ENCODE measurements at places on chromosomes 4 and X.

DNA sequence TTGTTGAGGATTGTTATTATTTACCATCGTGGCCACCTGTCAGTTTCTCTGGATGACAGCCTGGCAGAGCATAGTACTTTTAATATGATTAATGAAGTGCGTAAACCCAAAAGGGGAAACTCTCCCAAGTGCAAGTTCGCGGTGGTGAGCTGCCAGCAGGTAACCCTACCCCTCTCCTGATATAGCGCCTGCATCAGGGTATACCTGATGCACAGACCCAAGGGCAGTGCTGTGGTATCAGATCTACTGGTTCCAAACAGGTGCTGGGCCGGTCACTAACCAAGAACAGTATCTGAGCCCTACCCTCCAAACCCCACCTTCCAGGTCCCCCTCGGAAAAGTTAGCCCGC lies 1.6 kb downstream of the RNF150 start:
- no peak for DNase-seq

DNA sequence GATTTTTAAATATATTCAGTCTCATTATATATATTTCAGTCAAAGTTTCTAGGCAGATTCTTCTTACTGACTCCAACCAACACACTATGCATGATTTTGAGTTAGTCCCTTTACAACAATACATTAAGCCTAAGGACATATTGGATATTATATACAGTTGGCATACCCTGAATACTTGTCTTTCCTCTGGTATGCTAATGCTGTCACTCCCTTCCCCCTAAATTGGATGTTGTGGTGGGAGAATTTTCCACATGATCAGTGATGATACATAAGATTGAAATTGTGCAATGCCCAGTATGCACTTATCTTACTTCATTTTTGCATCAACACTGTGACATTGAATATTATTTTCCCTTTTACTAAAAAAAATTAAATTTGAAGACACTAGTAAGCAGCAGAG lies 935.2 kb downstream of the PCDH7 start:
- no peak for DNase-seq

DNA sequence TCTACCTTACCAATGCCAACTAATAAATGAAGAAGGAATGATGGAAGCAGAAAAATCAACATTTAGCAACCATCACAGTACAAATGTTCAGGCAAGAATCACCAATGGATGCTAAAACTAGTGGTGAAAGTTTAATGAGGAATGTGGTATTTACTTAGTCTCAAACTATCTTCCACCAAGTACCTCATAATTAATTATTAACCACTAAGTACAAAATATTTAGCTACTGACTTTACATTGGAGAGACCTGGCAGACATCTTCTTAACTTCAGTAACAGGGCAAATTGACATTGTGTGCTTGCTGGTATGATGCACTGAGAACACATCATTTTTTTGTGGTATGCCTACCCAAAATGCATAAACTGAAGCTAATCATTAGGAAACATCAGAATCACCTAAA lies 82.4 kb downstream of the DLG3 start:
- DNase-seq: no peak

GRCh38 chr4:76744241-76744921 lies 153.6 kb downstream of the SOWAHB start:
- DNase-seq: no peak

GRCh38 chrX:71671043-71671780 lies 3.9 kb downstream of the LOC101059915 start:
- DNase-seq: no peak

GRCh38 chrX:19956923-19957322 lies 33.9 kb downstream of the BCLAF3 start:
- no peak for DNase-seq

DNA sequence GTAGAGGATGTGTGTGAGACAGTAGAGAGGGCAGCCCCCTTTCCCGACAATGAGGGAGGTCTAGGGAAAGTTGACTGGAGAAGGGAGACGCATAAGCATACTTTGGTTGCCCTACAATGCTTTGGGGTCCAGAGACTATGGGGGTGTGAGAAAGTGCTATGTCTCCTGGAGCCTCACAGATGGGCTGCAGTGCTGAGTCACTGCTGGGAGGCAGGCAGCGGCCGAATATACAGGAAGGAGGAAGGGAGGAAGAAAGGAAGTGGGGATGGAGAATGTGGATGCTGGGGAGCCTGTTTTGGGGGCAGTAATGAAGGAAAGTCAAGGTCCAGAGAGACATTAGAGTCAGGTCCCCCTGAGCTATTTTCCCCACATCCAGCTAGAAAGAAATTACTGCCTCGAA lies 12.7 kb downstream of the DRP2 start:
- DNase-seq: peak; percentile 6

- peak; percentile 57 for DNase-seq
Observed at GRCh38 chr4:73729534-73730165, 10.7 kb upstream of the CXCL8 start.

DNA sequence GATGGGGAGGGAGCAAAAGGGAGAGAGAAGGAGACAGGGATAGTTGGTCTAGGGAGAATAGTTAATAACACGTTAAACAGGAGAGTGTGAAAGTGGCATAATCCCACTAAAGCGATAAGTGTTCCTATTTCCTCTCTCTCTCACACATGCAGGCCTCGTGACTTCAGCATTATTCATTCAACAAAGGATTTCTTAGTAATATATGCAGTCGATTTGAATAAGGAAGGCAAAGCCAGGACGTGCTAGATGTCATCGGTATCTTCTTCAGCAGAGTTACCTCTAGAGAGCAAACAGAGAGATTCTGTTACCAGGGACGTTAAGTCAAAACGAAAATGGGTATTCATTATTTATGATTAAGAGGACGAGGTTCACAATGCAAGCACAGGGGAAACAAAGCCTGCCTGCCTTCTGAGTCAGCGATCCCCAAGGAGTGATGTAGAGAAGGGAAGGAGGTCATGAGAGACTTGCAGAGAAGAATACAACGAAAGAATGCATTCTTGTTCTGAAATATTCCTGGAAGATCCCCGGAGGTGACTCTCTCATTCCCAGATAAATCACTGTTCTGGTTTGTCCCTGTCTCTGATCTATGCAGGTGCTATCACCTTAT lies 1048.4 kb downstream of the NLGN4X start:
- no peak for DNase-seq

- DNase-seq: no peak
Observed at GRCh38 chr4:90606781-90607180, 479.6 kb downstream of the CCSER1 start.

GRCh38 chr4:68895561-68896198 lies 55.9 kb downstream of the UGT2A3 start:
- no peak for DNase-seq

GRCh38 chrX:8636497-8636896 lies 95.4 kb downstream of the ANOS1 start:
- no peak for DNase-seq

GRCh38 chr4:4869731-4870571 lies 10.5 kb downstream of the MSX1 start:
- no peak for DNase-seq

DNA sequence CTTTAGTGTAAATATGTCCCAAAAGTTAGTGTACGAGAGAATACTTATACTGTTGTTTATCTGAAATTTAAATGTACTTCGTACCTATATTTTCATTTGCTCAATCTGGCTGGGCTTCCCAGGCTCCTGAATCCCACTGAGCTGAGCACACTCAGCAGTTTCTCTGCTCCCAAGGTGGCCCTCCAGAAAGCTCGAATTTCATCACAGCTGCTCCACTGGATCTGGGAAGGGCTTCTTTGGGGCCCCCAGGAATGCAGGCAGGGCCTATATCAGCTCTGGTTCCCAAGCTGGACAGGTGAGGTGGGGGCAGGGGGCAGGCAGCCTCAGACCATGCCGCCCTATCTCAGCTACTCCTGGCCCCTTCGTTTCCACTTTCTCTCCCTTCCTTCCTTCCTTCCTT lies 1.5 kb upstream of the FATE1 start:
- no peak for DNase-seq

GRCh38 chr4:139957986-139958738 lies 195.8 kb downstream of the MAML3 start:
- DNase-seq: no peak

DNA sequence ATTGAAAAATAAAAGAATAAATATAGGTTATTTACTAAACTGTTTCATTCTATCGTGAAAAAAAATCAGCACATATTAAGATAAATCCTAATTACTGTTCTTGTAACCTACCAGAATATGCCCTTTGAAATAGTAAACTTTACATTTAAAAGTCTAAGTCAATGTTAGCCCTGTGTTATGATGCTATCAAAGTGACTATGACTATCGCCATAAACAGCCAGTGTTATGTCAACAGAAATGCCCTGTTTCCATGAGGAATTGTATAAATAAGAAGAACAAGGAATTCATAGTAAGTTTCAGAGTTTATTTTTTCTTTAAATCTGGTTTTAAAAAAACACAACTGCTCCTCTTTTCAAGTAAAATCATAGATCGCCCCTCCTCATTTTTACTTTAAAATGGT lies 11.4 kb downstream of the NR3C2 start:
- DNase-seq: no peak

GRCh38 chrX:129462707-129463106 lies 60.6 kb downstream of the SMARCA1 start:
- DNase-seq: no peak

GRCh38 chr4:169902658-169903345 lies 123.4 kb downstream of the MFAP3L start:
- DNase-seq: no peak

DNA sequence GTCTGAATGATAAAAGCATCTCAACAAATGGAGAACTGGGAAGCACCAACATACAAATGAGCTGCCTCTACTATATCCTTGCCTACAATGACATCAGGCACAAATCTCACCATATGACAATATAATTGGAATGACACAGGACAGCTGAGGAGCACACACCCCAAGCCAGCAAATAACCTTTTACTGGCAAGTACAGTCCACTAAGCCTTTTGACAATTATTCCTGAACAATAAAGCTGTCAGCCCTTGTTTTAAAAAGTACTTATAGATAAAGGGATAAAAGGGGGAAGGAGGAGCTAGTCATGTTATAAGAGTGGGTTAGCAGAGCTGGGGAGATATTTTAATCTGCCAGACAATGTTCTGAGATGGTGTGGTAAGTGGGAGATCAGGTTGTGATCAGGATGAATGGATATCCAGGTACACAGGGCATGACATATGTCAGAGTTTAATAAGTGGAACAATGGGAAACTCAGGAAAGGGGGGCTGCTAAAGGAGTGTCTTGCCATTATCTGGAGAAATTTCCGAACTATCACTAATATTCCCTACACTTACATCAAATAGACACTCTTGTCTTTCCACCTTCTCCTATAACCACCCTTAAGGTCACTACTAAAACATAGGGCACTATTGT lies 127.6 kb downstream of the GPC3 start:
- DNase-seq: no peak

DNA sequence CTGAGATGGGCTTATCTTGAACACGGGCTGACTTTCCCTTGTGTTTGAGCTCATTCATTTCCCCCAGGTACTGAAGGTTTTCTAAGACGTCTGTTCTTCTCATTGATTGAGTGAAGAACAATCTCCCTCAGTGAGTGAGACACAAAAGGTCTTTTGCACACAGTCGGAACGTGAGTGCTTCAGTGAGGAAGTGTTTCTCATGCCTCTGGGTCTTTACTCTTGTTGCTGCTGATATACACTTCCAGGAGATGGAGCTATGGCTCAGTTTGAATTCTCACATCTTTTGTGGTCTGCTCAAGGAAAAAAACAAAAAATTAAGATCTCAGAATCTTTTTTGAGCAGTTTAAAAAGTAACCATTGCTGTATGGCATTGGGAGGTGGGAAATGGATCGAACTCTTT lies 981.9 kb upstream of the TENM3 start:
- DNase-seq: no peak

GRCh38 chr4:124936427-124936826 lies 223.9 kb upstream of the ANKRD50 start:
- DNase-seq: no peak

GRCh38 chr4:25020236-25020635 lies 10.5 kb downstream of the LGI2 start:
- DNase-seq: no peak

DNA sequence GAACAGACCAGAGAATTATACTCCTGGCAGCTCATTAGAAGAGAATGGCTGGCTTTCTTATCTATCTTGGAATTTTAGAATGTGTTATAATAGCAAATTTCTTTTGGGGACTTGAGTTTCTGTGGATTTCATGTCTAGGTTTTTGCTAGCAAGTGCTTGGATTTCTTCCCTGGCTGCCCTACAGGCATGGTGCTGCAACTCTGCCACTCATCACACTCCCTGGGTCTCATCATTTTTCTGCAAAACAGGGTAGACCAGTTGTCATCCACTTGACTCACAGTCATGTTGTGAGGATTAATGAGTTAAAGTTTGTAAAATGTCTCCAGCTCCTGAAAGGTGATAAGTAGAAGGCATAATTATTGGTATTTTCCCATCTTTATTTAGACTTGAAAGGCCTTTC lies 60.7 kb upstream of the LCORL start:
- DNase-seq: no peak

DNA sequence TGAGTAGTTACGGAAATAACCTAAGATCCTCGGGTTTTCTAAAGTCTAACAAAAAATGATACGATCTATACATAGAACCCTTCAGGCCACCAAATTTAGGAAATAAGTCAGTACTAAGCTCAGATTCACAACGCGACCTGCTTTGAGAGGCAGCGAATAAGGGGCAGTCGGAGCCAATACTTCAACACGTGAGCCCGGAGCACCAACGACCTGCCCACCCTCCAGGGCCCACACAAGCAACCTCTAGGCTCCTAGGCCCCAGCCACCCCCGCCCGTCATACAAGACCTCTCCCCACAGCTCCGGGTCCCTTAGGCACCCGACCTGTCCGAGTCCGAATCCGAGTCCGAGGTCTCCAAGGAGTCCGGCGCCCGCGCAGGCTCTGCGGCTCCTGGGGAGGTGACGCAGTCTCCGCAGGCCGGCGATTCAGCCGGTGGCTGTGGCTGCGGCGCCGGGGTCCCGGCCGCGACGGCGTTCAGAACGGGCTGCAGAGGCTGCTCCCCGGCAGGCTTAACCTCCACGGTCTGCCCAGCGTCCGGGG lies 580 bp downstream of the NAF1 start:
- peak; percentile 52 for DNase-seq

- no peak for DNase-seq
Observed at GRCh38 chrX:106036716-106037115, 1.8 kb downstream of the SERPINA7 start.

DNA sequence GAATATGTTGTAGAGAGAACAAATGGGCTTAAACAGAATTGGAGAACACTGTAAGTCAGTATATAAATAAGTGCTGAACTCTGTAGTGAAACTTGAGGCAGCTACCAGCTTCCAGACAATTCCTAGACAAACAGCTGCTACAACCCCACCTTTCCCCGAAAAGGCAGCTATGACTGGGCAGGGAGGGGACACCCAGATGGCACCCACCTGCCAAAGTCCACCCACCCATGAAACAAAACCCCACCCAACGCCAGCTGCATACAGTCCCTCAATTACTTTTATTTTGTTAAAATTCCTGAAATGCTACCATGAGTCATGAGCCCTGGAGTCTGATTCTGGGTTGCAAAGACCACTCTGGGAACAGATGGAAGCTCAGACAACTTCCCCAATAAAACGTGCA lies 24.4 kb downstream of the RELL1 start:
- DNase-seq: no peak

GRCh38 chr4:104519588-104519987 lies 24.9 kb upstream of the CXXC4 start:
- no peak for DNase-seq
